ENCODE measurements at places on chromosomes 6 and 20.

- DNase-seq = no peak
Observed at GRCh38 chr6:152300517-152300916, 336.6 kb downstream of the SYNE1 start.

DNA sequence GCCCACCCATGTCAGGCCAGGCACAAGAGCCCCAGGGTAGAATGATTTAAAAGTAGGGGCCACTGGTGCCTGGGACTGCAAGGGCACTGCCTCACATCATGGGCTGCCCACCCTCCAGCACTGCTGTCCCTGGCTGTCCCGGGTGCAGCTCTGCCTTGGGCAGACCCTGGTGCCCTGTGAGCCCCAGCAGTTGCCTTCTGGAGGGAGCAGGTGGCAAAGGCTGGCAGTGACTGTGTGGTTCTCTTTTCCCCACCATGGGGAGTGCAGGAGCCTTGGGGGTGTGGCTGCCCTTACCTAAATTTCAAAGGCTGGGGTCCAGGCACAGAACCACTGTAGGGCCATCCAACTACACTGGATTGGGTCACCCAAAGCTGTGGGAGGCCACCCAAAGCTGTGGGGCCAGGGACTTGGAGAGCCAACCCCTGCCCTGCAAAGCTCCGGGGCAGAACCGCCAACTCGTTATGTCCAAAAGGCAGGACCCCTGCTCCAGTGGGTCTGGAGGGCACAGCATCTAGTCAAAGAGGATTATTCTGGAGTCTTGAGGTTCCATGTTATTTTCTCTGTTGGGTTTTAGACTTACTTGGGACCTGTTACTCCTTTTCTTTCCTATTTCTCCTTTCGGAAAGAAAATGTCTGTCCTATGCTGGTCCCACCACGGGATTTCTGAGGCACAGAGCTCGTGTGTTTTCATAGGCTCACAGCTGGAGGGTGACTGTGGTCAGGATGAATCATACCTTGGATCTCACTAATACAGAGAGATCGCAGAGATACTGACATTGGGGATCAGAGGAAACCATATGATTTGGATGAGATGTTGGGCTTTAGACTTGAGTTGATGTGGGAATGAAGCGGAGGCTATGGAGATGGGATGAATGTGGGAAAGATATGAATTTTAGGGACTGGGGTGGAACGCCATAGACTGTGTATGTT is 65.3 kb downstream of the RAMACL start:
- no peak for DNase-seq

DNA sequence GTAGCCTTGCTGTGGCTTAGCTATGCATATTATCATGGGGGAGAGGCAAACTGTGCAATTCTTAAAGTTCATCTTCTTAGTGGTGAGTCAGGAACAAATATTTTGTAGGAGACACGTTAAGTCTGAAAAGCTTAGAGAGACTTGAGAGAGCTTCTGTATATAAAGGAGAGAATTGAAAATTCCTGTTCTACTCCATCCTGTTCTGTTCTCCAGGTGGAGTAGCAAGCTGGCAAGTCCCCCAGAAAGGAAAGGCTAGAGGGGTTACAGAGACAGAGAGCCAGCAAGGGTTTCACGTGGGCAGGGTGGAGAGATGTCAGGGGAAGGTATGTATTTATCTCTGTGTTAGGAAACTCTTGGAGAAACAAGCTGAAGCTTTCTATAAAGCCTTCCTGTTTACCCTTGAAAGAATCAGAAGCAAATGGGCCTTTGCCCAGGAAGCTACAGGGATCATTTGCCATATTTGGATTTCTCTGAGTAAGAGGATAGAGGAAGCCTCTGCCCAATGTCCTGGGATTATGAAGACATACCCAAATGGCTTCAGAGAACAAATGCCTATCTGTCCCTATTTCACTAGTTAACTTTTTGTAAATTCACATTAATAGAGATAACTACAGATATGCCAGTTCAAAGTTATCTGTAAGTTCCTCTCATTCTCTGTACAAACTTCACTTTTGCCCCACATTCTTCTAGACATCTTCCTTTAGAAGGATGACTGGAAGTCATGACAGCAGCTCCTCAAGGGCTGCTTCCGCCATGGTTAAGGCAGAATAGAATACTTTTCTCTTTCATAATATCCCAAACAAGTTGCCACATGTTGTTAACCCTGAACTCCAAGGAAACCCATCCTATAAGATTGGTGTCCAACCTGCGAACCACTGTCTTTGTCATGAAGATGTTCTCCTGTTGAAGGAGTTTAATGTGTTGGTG is 126.7 kb upstream of the NEDD9 start:
- no peak for DNase-seq

GRCh38 chr6:137261361-137261760 is 42.2 kb upstream of the IFNGR1 start:
- no peak for DNase-seq

GRCh38 chr20:22819112-22819511 is 216.0 kb upstream of the SSTR4 start:
- DNase-seq = no peak

DNA sequence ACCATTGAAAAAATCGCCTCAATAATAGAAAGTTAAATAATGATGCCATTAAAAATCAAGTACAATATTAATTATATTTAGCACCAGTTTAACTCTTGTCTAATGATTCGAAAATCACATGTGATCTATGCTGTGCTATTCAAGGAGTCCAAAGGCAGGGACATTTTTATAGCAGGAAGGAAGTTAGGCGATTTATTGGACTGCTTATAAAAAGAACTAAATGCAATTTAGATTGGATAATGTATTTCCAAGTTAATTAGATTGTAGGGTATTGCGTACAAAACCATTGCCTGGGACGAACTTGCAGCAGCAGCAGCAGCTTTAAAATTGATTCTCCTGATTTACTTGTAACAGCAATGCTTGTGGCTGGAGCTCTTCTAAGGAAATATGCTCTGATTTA is 87.4 kb upstream of the TMEM181 start:
- no peak for DNase-seq

- no peak for DNase-seq
Observed at GRCh38 chr6:113871975-113872374, 14.8 kb downstream of the MARCKS start.

DNA sequence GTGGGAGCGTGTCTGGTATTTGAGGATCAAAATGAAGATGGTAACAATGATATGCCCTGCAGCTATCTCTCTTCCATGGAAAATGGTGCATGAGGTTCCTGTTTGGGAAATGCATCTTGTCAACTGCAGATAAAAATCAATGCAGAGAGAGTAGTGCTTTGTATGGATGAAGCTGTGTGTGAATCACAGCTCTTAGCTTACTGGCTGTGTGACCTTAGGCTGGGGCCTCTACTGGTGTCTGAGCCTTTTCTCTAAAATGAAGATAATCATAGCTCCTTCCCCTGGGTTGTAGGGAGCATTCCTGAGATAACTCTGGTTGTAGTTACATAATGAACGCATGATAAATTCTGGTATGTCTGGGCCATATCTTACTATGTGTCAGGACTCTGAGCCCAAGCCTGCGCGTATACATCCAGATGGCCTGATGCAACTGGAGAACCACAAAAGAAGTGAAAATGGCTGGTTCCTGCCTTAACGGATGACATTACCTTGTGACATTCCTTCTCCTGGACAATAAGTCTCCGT is 19.6 kb downstream of the ANGPT4 start:
- DNase-seq = no peak

DNA sequence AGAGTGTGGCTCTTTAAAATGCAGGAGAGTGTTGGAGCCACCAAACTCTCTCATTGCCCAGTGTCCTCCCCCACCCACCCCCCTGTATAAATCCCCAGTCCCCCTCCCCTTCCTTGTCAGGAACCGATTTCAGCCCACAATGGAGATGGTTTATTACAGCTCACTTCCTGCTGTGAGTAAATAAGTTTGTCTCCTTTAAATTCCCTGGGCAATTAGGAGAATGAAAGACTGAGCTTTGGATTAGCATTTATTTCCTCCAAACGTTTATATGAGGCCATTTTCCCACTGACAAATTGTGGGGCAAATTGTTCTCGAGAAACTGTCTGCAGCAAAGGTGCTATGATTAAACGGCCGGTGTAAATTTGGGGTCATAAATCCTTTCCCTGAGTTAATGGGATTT is 128.8 kb downstream of the DHX35 start:
- no peak for DNase-seq

All from D721Med (cell line).